ENCODE measurements at places on chromosomes 11 and 22.

DNA sequence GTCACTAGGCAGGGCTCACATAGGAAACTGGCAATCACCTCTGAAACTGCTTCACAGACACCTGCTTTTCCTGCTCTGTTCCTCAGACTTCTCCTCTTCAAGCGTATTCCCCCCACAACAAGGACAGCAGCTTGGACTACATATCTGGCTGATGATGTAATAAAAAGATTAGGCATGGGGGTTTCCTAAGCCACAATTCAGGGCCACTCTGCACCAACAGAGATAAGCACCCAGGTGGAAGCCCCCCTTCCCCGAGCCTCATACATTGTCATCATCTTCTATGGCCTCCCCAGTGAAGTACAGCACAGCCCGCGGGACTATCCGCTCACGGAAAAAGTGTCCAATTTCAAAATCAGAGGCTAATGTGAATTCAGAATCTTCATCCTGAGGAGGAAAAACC lies 25.0 kb upstream of the PHLDA2 start:
- DNase-seq, result no peak

DNA sequence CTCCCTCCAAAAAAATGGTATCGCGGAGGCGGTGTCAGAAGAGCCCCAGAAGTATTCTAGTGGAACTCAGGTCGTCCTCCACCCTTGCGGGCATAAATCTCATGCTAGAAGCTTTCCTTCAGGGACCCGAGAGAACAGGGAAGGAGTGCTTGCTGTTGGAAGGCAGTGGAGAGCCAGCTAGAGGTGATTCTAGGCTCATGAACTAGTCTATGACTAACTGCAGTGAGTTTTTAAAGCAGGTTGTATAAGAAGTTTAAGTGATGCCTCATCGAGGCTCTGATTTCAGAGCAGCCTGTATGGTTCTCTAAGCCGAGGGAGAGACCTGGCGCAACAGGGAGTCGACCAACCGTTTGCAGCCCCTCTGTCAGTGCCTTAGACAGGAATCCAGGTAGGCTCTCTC lies 85.7 kb downstream of the TBC1D22A start:
- no peak for DNase-seq

GRCh38 chr11:108647387-108647700 lies 17.5 kb upstream of the DDX10 start:
- no peak for DNase-seq

DNA sequence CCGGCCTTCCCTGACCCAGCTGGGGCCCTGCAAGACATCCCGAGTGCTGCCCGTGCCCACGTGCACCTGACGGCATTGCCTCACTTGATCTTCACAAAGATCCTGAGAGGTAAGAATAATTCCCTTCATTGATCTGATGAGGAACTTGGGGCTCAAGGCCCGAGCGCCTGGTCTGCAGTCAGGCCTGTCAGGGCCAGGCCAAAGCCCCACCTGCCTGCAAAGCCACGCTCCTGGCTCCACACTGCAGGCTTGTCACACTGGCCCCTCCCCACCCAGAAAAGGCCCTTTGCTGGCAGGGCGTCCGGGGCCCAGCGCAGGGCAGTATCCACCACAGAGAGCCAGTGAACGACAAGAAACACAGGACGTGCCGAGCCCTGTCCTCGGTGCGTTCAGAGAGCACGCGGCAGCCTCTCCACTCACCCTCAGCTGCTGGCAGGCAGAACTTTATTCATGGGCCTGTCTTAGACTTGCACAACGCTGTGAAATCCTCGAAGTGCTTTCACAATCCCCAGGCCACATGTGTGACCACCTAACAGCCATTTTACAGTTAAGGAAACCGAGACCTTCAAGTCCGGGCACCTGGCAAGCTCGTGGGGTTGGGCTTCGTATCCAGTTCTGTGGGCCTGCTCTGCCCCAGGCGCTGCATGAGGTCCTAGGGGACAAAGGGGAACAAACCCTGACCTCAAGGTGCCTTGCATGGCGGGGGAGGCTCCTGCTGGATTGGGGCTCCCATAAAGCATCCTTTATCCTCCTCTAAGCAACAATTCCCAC lies 14.8 kb downstream of the KIAA0930 start:
- DNase-seq, result no peak

DNA sequence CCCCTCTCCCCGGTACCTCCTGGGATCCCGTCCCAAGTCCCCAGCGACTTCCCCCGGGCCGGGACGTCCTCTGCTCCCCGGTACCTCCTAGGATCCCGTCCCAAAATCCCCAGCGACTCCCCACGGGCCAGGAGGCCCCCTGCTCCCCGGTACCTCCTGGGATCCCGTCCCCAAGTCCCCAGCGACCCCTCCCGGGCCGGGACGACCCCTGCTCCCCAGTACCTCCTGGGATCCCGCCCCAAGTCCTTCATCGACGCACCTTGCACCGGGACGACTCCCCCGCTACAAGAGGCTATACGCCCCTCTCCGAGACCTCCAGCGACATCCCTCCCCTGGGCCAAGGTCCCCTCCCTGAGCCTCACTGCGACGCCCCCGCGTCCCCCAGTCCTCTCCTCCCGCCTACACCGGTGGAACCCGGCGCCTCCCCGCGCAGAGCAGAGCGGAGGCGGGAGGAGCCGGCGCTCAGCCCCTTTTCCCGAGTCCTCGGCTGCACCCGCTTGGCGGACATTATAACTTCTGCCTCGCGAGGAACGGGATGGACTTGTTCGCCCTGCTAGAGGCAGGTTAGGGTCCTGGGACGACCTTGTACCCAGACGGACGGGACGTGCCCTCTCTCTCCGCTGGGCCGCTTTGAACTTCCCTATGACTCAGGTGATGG lies 912 bp downstream of the KREMEN1 start:
- peak; percentile 72 for DNase-seq

DNA sequence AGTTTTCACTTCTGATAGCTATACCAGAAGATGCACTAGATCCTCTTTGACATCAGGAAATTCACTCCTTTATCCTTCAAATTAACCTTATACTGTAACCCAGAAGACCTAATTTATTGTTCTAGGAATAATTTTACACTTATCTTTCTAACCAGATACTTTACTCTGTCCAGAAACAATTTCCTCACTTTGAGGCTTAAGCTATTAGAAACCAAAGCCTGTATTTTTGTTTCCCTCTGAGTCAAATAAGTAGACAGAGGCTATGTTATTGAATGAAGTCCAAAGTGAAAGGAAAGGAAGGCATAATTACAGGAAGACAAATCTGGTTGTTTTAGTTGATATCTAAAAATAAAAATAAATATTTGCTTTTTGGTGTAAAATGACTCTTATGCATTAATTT lies 2.2 kb downstream of the OR51V1 start:
- no peak for DNase-seq

DNA sequence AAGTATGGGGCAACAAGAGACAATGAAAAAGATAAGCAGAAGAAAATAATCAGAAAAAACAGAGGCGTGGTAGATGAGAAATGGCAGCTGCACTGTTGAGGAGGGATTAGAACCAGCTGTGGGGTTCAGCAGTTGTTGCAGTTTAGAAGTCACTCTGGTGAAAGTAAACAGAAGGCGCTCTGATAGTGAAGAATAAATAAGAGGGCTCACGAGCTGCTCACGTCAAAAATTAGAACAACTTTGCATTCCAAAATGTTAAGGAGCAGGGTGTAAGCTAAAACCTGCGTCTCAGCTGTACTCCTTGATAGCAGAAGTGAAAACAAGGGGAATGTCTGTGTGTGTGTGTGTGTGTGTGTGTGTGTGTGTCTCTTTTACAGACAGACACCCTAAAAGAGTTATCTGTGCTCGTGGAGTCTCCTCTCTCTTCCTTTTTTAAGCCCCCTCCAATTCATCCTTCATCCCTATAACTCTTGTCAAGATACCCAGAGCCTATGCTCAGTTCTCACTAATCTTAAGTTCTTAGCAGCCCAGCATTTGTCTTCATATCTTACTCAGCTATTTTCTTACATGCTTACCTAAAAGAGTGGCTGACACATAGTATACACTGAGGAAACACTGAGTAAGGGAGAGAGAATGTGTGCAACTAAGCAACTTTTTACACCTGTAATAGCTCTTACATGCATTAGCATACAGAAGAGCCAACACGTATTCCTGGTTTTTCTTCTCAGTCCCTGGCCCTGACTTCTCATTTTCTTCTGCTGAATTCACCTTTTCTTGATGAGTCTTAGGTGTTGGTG lies 8.9 kb downstream of the TTC17 start:
- DNase-seq, result no peak

DNA sequence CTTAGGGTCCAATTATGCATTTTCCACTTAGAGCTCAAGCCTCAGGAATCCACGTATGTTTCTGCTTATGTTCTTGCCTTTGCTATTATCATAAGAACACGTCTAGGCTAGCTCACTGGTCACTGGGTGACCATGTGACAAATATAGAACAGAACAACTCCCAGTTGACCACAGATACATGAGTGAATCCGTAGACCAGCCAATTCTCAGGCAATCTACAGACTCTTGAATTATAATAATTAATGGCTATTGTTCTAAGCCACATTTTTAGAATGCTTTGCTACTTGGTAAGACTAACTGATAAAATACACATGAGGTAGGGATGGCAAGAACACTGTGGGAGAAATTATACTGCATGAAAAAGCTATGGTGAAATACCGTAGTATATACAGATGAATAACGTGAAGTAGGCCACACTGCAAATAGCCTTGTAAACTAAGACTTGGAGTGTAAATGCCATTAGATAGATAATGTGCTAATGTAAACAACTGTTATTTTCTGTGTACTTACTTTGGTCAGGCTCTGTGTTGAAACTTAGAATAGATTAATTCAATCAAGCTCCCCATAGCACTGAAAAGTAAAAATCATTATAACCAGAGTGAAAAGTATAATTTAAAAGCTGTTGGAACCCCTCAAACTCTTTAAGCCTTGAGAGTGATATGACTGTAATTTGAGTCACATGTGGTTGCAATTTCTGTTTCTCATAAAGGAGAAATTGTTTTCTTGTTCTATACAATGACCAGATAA lies 366.2 kb upstream of the CCDC179 start:
- no peak for DNase-seq

GRCh38 chr11:47631473-47631872 lies 10.9 kb downstream of the MTCH2 start:
- no peak for DNase-seq

GRCh38 chr22:48782811-48783511 lies 1044.7 kb downstream of the BRD1 start:
- no peak for DNase-seq

DNA sequence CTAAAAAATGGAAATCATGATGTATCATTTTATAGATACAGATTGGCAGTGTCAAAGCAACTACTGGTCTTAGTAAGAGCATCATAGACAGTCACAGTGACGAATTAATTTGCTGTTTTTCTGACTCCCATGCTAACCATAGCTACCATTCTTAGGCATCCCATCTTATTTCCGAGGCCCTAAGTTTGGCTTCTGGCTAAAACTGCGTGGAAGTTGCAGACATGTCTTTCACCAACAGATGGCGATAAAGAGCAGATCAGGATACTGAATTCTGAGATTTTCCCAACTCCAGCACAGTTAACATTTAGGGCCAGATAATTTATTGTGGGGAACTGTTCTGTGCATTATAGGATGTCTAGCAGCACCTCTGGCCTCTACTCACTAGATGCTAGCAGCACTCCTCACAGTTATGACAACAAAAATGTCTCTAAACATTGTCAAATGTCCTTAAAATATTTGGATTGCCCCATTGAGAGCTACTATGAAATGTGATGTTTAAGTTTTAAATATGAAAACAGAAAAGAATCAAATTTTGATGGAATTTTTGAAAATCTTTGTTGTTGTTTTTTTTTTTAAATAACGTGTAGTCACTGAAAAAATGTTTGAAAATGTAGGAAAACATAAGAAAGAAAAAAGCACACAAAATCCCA lies 16.3 kb downstream of the OR2AG2 start:
- peak; percentile 13 for DNase-seq

GRCh38 chr11:46383974-46384701 lies 2.7 kb downstream of the MDK start:
- DNase-seq, result no peak

- no peak for DNase-seq
These were observed 12.4 kb downstream of the PLEKHA7 start for GRCh38 chr11:17001806-17002205.

DNA sequence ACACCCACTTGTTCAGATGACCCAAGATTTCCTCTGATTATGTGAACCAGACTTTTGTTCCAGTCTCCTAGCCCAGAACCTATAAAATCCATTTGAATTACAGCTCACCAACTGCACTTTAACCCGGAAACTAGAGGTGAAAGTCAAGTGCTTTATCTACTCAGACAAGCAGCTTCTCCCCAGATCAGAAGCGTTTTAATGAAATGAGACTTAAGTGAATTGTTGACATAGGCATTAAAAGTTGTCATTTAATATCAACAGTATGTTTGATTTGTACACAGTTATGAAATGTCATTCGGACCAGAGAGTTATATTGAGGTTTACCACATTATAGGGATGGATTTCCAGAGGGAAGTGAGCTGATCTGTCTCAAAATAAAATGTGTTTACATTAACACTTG lies 52.0 kb downstream of the CADM1 start:
- DNase-seq, result no peak

DNA sequence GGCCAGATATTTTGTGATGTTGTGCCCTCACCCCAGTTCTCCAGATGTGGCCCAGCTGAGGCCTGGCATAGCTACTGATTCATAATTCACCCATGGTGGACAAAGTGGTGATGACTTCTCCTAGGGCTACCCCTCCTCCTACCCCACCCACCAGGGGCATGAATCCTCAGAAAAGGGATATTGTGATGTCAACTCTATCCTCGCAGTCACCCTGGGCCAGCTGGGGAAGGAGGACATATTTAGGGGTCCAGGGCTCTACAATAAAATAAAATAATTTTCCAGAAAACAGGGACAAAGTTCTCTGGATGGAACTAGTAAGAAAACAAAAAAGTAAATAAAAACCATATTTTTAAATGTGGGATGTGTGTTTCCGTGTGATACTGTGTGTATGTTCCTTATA lies at the start of gene UBQLNL:
Gene UBQLNL (minus strand): TSS at position 101 of the 400 bp plus-strand sequence. CDS start 258 bp downstream, outside the sequence.
- DNase-seq, result no peak

DNA sequence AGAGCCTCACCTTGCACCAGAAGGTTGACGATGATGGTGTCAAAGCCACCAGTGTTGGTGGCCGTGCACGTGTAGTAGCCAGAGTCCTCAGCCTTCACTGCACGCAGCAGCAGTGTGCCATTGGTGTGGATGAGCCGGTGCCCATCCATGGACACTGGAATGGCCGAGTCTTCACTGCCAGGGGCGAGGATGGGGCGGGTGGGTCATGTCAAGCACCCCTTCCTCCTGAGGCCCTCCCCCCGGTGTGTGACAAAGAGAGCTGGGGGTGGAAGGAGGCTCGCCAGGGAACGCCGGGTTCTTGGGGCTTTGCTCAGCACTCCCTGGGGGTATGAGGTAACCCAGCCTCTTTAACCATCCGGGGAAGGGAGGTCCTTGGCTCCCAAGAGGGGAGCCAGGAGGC lies 111.6 kb downstream of the CEP164 start:
- DNase-seq, result no peak
